ENCODE measurements at places on chromosomes 11 and 22.

DNA sequence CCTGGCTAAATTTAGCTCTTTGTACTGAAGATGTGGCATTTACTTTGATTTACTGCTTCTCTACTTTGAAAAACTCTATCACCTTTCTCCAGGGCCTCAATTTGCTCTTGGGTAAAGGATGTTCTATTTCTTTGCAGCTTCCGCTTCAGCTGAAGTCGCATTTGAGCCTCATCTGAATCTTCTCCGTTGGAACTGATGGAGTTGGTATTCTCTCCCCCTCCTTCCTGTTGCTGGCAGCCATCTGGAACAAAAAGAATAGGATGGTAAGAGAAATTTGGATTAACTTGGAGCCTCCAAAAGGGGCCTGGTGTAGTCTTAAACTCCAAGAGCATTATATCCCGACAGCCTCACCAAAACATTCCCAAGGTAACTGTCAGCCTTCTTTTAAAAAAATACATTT is 16.6 kb downstream of the PAX6 start:
- DNase-seq: no peak

GRCh38 chr11:131642756-131643531 is 272.5 kb downstream of the NTM start:
- no peak for DNase-seq

DNA sequence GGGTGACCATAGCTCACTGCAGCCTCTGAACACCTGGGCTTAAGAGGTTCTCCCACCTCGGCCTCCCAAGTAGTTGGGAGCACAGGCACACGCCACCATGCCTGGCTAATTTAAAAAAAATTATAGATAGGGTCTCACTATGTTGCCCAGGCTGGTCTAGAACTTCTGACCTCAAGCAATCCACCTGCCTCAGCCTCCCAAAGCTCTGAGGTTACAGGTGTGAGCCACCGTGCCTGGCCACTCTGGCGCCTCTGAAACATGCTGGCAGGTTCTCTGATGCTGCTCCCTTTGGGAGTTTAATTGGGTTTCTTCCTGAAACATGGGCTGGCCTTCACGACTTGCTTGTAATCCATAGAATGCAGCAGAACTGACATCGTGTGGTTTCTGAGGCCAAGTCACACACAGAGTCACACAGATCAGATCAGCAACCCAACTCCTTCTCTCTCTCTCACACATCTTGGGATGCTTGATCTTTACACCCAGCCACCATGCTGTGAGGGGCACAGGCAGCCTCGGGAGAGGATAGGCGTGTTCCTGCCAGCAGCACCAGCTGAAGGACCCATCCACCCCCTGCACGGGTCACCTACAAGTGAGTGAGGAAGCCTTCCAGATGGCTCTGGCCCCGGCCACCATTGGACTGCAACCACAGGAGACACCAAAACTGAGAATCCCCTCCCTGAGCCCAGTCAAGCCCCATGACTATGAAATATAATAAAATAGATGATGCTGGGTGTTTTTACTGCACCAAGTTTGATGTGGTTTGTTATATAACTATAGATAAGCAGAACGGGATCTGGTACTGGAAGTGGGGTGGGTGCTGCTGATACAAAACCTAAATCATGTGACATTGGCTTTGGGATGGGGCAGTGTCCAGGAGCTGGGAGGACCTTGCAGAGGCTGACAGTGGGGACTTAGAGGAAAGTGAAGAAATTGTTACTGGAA is 3.1 kb upstream of the GSC2 start:
- DNase-seq: no peak

DNA sequence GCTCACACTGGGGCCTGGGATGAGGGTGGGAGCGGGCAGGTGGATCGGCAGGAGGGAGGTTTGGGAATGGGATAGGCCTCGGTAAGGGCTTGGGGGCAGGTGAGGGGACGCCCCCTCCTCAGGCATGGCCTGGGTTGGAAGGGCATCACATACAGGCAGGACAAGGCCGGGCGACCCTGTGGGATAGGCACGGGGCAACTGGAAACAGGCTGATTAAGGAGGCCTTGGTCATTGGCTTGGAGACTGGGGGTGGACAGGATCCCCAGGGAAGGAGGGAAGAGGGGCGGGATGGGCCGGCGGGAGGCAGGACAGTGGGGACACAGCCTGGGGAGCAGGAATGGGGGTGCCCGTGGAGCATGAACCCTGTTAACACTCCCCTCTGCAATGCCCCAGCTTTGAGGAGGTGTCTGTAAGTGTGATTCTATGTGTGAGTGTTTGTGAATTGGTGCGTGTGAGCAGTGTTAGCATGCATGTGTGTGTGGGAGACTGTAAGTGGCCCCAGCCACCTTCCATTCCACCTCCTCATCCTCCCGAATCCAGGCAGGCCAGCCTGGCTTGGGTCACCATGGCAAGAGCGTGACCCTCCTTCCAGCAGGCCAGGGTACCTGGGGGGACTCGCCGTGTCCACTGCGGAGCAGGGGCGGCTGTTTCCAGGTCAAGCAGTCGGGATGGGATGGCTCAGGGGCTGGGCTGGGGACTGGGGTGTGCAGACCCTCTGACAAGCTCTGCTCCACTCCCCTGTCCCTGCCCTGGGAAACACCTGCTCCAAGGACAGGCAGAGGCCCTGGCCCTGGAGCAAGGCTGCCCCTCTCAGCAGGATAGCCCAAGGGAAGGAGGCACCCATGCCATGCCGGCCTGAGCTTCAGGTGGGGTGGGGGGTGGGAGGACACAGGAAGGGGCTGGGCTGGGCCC is 3.4 kb upstream of the PIM3 start:
- no peak for DNase-seq

GRCh38 chr11:35927682-35928081 is 16.2 kb upstream of the LDLRAD3 start:
- DNase-seq: peak; percentile 67

DNA sequence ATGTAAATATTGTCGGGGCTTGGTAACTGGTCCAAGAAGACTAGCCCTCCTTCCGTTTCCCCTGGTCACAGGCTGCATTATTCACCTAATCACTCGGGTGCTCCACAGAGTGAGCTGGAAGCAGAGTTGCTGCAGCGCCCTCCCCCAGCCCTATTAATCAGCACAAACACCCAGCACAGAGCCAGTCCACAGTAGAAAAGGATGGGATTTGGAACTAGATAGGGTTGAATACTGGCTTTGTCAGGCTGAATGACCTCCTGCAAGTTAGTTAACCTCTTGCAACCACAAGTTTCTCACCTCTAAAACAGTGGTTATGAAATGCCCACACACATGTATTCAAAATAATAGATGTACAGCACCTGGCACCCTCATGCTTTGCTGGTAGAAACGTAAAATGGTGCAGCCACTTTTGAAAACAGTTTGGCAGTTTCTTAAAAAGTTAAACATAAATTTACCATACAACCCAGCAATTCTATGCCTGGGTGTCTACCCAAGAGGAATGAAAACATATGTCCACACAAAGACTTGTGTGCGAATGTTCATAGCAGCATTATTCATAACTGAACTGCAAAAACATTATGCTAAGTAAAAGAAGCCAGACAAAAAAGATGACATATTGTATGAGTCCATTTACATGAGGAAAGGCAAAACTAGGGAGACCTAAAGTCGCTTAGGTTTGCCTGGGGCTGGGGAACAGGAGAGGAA is 31.7 kb upstream of the APLP2 start:
- DNase-seq: no peak

DNA sequence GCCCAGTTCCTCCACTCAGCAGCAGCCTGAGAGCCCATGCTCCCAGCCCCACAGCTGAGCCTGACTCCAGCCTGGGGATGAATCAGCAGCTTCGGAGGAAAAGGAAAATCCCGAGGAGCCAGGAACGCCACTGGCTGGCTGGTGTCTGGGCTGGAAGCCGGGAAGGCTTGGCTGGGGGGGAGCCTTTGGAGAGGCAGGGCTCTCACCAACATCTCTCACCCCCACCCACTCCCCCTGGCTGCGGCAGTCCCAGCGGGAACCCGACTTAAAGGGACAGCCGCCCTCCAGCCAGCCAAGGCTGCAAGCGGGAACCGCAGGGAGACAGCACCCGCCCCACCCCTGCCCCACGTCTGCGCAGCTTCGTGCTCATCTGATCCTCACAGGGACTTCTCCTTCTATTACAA is 28.4 kb downstream of the KIAA0930 start:
- peak; percentile 47 for DNase-seq

DNA sequence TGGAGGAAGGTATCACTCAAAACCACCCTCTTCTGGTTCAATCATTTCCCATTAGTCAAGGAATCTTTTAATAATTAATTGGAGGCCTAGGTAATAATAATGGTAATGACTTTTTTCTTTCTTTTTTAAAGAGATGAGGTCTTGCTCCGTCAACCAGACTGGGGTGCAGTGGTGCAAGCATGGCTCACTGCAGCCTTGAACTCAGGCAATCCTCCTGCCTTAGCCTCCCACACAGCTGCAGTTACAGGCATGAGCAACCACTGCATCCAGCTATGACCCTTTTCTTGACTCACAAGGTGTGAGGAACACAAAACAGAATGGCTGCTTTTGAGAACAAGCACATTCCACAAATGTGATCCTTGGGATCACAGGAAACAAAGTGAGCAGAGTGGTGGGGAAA is 3.6 kb downstream of the POLDIP3 start:
- DNase-seq: peak; percentile 22

GRCh38 chr11:48074425-48075181 is 94.2 kb downstream of the PTPRJ start:
- DNase-seq: no peak

GRCh38 chr11:126496576-126497337 is 141.3 kb downstream of the ST3GAL4 start:
- DNase-seq: no peak

GRCh38 chr11:108895579-108896480 is 231.0 kb downstream of the DDX10 start:
- DNase-seq: peak; percentile 72

DNA sequence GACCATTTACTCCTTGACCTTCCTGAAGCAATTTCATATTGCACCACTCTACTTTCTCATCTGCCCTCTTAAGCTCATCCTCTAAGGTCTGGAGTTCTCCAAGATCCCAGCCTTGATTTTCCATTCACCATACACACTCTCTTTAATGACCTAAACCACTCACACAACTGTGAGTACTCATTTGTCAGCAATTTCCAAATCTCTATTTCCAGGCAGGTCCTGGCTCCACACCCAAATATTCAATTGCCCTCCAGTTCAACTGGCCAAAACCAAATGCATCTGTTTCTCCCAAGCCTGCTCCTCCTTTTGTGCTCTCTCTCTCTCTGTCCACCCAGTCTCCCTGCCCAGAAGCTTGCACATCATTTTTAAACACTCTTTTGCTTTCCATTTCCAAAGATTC is 39.6 kb downstream of the NEU3 start:
- no peak for DNase-seq

- no peak for DNase-seq
These were observed 38.1 kb upstream of the PCF11 start for GRCh38 chr11:83118814-83119213.

DNA sequence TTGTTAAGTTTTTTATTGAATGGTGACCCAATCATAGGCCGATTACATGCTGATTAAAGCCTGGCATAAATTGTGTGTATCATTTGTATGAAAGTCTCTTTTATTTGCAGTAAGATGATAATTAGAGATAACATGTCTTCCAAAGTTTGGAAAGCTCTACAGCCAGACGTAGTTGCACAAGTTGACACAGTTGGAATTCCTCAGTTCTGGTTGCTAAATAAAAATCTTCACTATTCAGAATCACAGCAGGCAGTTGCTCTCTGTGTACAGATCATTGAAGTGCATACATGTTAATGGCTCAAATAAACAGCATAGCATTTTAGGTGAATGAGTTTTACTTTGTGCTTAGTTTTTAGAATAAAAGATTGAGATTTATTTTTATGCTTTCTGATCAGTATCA is 69.5 kb downstream of the ARHGAP42 start:
- no peak for DNase-seq

DNA sequence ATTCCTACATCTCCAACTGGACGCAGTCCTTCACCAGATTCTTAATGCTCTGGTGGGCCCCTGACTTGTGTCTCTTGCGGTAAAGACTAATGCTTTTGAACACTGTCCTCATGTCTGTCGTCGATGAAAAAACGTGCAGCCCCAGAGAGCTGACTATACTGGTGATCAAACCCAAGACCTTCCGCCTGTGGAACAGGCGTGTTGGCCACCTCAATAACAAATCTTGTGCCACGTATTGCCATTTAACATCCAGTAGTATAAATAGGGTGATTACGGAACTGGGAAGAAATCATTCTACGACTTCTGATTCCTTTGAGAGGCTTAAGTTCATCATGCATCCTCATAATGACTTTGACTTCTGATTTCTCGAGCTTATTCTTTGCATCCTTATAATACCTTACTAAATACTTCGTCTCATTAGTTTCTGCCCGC is 45.6 kb downstream of the OR4D9 start:
- DNase-seq: peak; percentile 28

All from suppressor macrophage treated with lipopolysaccharide for 4 hours (primary cell).